ENCODE measurements at places on chromosomes 5 and 9.
A peak's percentile ranks its signal among the peaks of the same experiment; 100 is the strongest.

DNA sequence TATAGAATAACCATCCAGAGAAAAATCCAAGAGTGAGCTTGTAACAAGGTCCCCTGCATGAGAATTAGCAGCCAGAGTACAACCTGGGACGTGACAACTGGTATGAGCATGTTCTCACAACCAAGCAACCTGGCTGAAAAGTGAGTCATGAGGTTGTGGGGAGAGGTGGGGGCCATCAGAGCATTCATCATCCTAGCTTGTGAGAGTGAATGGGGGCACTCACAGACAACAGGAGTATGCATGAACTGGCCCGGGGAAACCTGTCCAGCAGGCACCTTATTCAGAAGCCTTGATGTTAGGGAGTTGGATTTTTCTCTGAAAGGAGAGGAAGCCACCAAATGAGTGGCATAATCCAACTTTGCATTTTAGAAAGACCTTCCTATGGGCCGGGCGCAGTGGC is 113.0 kb downstream of the FRMD3 start:
- DNase-seq = no peak

- DNase-seq = no peak
These were observed 30.8 kb upstream of the DNAH5 start for GRCh38 chr5:13975246-13975645.

DNA sequence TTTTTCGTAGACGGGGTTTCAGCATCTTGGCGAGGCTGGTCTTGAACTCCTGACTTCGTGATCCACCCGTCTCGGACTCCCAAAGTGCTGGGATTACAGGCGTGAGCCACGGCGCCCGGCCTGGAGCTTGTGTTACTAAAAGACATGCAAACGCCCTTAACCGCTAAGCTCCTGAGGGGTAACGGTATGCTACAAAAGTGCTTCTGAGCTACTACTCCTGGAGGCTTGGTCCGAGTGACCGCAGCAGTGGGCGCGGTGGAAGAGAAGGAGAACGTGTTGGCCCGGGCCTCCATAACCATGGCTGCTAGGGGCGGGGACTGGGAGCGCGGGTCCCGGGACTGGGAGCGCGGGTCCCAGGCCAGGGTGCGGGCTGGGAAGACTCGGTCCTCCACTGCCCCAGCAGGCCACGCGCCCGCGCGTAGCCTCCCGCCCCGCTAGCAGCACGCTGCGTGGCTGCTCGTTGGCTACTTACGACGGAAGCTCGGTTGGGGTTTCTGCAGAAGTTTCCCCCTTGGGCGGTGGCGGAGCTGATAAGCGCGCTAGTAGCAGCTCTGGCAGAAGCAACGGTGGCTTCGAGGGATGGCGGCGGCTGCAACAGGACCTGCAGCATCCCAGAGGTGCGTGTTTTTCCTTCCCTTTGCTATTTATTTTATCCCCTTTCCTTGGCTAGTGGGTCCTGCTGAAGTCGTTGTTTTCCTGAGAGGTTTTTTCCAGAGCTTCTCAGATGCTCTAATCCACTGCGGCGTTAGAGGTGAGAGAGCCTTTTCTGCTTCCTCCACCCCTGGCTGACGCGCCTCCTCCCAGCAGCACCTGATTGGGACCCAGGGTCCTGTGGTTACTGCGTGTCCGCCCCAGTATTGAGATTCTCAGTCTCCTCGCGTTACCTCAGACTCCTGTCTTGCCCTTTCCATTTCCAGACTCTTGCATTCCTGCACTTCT is 69.2 kb upstream of the CCDC180 start:
- peak; percentile 76 for DNase-seq

- DNase-seq = no peak
These were observed 10.5 kb downstream of the RGS14 start for GRCh38 chr5:177367981-177368868.

DNA sequence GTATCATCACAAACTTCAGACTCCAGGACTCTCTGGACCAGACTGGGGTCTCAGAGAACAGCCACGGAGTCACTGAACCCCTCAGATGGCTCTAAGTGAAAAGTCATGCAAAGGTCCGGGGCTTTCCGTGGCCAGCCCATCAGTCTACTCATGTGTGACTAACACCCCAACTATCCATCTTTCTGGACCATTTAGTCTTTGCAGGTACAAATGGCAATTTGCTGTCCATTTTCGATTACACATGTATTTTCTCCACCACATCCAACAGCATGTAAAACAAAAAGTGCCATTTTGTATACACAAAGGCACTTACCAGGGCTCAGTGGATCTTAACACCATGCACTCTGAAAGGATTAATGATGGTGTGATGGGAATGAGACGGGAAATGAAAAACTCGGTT is 387.7 kb downstream of the BNC2 start:
- no peak for DNase-seq

GRCh38 chr9:116087246-116087645 is 66.3 kb upstream of the PAPPA start:
- no peak for DNase-seq

GRCh38 chr9:118366228-118366627 is 662.0 kb downstream of the TLR4 start:
- no peak for DNase-seq

DNA sequence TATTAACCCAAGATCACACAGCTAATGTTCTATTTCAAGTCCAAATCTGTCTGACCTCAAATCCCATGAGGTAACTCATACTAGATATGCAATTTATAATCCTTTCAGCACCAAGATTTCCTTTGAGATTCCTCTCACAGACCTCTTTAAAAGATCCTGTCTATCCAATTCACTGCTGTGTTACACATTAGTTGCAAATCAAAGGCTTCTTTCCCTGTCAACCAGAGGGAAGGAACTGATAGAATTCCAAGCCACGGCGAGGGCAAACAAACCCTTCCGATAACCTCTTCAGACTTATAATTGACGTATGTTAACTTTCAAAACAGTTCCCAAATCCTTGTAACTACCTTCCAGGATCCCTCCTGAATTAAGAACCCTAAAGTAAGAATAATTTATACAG is 168.9 kb downstream of the DRD1 start:
- DNase-seq = no peak

- DNase-seq = no peak
These were observed 65.9 kb downstream of the ARHGAP26 start for GRCh38 chr5:142836048-142836447.

DNA sequence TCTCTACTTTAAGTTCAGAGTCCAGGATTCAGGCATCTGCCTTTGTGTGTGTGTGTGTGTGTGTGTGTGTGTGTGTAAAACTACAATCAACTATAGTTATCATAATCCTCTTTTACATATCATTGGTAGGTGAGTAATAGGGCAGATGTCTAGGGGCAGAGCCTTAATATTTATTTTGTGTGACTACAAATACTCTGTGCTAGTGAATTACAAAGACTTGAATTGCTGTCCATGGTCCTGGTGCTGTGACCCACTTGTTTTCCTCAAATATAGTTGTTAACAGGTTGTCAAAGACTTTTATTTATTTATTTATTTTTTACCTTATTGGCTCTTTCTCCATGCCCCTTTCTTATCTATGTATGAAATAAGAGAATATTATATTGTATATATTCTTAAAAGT is 196.8 kb downstream of the ANXA1 start:
- DNase-seq = peak; percentile 20

- no peak for DNase-seq
These were observed 91.2 kb upstream of the CHD1 start for GRCh38 chr5:99019812-99020697.

DNA sequence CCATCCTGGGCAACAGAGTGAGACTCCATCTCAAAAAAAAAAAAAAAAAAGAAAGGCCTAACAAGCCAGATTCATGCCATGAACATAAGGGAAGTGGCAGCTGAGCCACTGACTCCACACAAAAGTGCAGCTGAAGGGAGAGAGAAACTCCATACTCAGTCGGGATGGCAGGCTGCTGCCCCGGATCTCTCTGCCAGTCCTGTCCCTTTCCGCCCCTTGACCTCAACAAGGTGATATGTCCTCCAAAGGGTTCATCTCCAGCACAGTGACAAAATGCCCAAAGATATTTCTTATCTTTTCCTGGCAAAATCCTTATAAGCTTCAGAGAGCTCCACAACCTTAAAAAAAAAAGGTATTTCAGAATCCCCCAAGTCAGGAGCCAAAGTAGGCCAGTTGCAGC is 52.6 kb downstream of the ABCA1 start:
- DNase-seq = no peak

GRCh38 chr5:174773371-174773770 is 49.0 kb downstream of the MSX2 start:
- no peak for DNase-seq

DNA sequence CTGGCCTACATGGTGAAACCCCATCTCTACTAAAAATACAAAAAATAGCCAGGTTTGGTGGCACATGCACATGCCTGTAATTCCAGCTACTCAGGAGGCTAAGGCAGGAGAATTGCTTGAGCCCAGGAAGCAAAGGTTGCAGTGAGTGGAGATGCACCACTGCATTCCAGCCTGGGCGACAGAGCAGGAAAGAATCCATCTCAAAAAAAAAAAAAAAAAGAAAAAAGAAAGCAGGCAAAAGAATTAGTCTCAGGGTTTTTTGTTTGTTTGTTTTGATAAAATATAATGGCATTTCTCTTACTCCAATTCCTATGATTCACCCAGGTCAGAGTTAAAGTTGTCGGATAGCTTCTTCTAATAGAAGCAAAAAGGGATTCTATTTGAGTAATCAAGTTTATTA is 67.0 kb upstream of the ATG10 start:
- DNase-seq = no peak

DNA sequence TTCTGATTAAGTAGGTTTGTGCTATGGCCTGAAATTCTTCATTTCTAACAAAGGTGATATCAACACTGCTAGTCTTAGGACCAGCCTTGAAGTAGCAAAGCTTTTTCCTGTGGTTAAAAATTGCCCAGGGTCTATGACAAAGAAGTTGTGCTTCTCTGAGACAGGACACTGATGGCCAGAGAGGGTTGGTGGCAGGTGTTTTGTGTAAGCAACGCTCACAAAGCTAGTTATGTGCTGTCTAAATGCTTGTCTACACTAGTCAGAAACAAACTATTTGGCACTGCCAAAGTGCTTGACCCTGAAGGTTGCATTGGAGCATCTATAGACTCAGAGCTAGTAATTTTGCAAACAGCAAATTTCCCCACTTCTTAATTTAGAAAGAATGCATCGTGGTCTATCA is 44.1 kb upstream of the SELENOP start:
- DNase-seq = no peak

DNA sequence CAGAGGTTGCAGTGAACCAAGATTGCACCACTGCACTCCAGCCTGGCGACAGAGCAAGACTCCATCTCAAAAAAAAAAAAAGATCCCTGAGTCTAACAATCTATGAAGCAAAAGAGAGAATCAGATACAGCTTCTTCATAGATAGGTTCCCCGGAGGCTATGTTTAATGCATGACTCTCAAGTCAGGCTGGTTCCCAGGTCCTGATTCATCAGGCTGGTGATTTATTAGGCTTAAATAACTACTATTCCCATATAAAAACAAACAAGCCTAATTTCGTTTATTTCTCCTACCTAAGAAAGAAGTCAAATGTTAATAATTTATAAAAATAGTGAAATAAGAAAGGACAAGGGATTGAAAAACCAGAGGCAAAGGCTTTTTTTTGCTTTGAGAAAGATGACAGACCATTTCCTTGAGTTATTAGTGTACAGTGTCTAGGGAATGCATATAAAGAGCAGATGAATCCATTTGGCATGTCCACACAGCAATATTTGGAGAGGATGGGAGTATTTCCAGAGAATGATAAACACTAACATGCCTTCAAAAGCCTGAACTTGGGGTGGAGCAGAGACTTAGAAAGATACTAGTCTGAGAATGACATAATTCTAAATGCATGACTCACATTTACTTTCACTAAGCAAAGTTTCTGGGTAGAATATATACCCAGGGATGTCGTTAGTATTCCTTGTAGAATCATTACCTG is 115.3 kb downstream of the NREP start:
- DNase-seq = no peak

GRCh38 chr5:141633871-141634561 is 2.6 kb downstream of the HDAC3 start:
- no peak for DNase-seq

GRCh38 chr9:85639675-85640186 is 102.0 kb downstream of the AGTPBP1 start:
- no peak for DNase-seq

- DNase-seq = no peak
These were observed 10.7 kb downstream of the FANCC start for GRCh38 chr9:95306819-95307218.

GRCh38 chr5:10454591-10455276 is 13.1 kb downstream of the ROPN1L start:
- no peak for DNase-seq

DNA sequence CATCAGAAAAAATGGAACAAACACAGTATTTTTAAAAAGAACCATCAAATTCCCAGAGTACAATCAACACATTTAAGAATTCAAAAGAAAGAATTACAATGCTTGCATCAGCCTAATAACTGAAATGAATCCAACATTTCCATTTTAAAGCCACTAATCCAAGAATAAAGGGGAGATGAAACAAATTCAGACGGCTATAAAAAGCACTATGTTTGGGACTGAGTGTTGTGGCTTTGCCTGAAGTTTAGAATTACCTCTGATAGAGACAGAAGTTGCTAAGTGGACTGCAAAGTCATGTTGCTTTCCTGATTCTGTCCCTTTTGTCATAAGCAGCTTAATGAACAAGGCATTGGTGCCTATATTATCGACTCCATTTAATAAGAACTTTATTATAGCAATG is 135.4 kb upstream of the RGMB start:
- no peak for DNase-seq

- no peak for DNase-seq
These were observed 72.7 kb upstream of the SPATA31D4 start for GRCh38 chr9:81855538-81855937.

DNA sequence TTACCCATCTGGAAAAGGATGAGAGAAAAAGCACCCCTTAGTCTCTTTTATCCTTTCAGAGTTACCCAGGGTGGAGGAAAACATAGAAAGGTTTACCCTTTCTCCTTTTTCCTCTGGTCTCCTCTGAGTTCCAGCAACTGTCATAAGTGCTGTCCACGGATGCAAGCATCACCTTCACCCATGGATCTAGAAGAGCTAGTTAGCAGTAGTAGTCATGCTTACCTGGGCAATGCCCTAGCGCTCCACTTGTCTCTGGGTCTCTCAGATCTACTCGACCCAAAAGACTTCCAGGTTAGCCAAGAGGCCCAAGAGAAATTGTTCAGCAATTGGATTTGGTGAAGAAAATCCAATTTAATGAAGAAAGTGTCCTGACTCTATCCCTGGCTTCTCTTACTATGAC is 656.2 kb upstream of the PTPRD start:
- DNase-seq = no peak

- peak; percentile 64 for DNase-seq
These were observed 24.5 kb downstream of the C9orf152 start for GRCh38 chr9:110183208-110184145.

DNA sequence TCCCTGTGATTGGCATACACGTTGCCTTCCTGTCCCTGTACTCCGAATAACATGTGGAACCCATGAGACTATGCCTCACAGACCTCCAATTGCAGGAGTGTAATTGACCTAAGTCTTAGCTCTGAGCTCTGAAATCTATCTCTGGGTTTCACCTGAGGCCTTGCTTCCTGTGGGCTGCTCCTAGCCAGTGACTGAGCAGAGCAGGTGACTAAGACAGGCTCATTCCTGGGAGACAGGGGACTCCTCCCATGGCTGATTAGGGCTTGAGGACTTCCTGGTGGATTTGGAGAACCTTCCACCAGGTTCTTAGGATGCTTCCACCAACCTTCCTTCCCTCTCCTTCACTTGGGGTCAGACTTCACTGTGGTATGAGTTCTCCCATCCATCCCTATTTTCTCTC is 22.3 kb upstream of the MIER3 start:
- DNase-seq = no peak
